ENCODE measurements at places on chromosomes 1 and 21. TPM values are rescaled to one million over a fixed set of nuclear protein-coding genes. Genes with fewer than 3 reads are reported as not detected.

Gene SAMSN1
- total RNA-seq, result not detected

GRCh38 chr1:210616356-210616755 is 287.7 kb downstream of the HHAT start:
- H3K4me1 ChIP-seq, result peaks cover 5% of the 10 kb centered on the region
- H3K36me3 ChIP-seq, result no peaks in the 10 kb centered on the region
- no peak overlapping the region for H3K4me3 ChIP-seq
- no peak for DNase-seq
- H3K27me3 ChIP-seq, result peaks cover 36% of the 10 kb centered on the region

- no peak overlapping the region for H3K4me3 ChIP-seq
- peaks cover 20% of the 10 kb centered on the region for H3K4me1 ChIP-seq
- no peaks in the 10 kb centered on the region for H3K27me3 ChIP-seq
- no peaks in the 10 kb centered on the region for H3K36me3 ChIP-seq
Observed at GRCh38 chr1:203046984-203047630, 20.8 kb downstream of the PPFIA4 start.

DNA sequence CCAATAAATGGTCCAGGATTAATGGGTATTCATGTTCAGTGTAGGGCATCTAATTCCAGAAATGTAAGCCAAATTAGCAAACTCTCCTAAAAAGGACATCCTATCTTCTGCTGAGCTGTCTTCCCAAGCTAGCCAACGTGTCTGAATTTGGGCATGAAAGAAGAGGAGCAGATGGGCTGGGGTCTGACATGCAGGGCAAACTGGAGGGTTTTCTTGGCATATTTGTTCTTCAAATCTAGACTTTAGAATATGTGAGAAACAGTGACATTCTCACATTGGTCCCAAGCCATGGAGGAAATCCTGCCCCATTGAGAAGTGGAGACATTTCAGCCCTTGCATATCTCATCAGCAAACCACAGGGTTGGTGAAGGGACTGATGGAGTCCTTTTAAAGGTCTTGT is 67.2 kb downstream of the LRIG2 start:
- H3K36me3 ChIP-seq, result no peaks in the 10 kb centered on the region
- no peaks in the 10 kb centered on the region for H3K27me3 ChIP-seq
- peaks cover 26% of the 10 kb centered on the region for H3K4me1 ChIP-seq
- H3K4me3 ChIP-seq, result no peak overlapping the region

DNA sequence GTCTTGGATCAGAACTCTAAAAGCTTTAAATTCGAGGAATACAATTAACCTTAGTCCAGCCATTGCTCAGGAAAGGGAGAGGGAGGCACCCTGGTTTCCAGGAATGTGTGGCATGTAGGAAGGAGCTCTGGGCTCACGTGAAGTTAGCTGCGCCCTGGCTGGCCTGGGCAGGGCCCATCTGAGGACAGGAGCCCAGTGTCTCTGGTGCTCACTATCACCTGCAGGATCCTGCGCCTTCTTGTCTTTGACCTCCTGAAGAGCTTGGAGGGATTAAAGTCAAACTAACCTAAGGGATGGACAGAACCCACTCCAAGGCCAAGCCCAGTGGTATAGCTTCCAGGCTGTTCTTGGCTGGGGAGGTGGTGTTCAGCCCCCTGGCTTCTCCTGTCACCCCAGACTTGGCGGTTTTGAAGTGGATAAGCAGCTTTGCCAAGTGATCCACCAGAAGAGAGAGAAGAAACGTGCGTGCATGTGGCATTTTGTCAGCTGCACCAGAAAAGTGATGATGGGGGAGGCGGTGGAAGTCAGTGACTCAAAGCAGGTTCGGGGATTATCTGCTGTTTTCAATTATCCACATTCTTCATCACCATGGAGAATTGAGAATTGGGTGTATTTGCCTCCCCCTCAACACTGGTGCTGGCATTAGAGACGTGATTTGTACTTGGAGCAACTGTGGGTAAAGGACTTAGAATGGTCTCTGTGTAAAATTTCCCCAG is 11.9 kb upstream of the KCNN3 start:
- no peaks in the 10 kb centered on the region for H3K4me1 ChIP-seq
- H3K27me3 ChIP-seq, result no peaks in the 10 kb centered on the region
- no peak overlapping the region for H3K27ac ChIP-seq
- H3K36me3 ChIP-seq, result no peaks in the 10 kb centered on the region
- H3K4me3 ChIP-seq, result no peak overlapping the region
- peak; percentile 41 for DNase-seq

DNA sequence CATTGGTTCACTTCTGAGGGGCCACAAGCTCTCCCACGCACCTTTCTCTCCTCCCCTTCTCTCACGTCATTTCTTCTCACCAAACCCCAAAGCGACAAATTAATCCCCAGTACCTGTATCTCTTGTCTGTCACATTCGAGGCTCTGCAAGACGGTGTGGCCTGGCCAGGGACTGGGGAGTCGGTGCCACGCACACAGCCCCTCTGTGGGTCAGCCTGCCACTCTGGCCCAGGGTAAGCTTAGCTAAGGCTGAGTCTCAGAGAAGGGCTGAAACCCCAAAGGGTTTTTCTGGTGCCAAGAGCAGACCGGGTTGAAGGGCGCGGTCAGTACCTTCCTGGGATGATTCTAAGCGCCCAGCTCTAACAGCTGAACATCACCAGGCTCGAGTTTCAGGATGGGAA is 34.2 kb upstream of the ZBTB40 start:
- no peaks in the 10 kb centered on the region for H3K27me3 ChIP-seq
- no peak for DNase-seq
- H3K36me3 ChIP-seq, result no peaks in the 10 kb centered on the region
- H3K4me1 ChIP-seq, result no peaks in the 10 kb centered on the region
- H3K27ac ChIP-seq, result no peak overlapping the region

Gene ZFP69
- total RNA-seq, result 6.7 TPM

- peaks cover 34% of the 10 kb centered on the region for H3K36me3 ChIP-seq
- no peak overlapping the region for H3K4me3 ChIP-seq
- no peaks in the 10 kb centered on the region for H3K4me1 ChIP-seq
Observed at GRCh38 chr1:156476501-156477298, 23.9 kb downstream of the MEF2D start.

Gene ZNF683
- not detected for total RNA-seq

Gene ELF3
- total RNA-seq, result 0.56 TPM

GRCh38 chr1:15346346-15347030 is 63.2 kb upstream of the EFHD2 start:
- DNase-seq, result no peak
- no peaks in the 10 kb centered on the region for H3K36me3 ChIP-seq
- H3K4me3 ChIP-seq, result no peak overlapping the region
- peaks cover 11% of the 10 kb centered on the region for H3K4me1 ChIP-seq
- no peak overlapping the region for H3K27ac ChIP-seq

Gene PCP4
- not detected for total RNA-seq

GRCh38 chr1:41891199-41891896 is 27.4 kb downstream of the HIVEP3 start:
- DNase-seq, result no peak
- H3K4me3 ChIP-seq, result no peak overlapping the region
- no peak overlapping the region for H3K27ac ChIP-seq
- H3K4me1 ChIP-seq, result no peaks in the 10 kb centered on the region

Gene CFAP141
- total RNA-seq, result not detected

Data from A673 (cell line).